Mammary microvascular endothelial cell (primary cell): ENCODE measurements at places on chromosomes 12 and 14. TPM values are rescaled to one million over a fixed set of nuclear protein-coding genes. Genes with fewer than 3 reads are reported as not detected.

Gene OVCH1
- total RNA-seq = not detected in 2 replicates

Gene WSB2
- total RNA-seq = 72.0 and 81.4 TPM in 2 replicates

Gene PTPRB
- total RNA-seq = 53.5 and 63.4 TPM in 2 replicates

Gene UBE2N
- total RNA-seq = 77.7 and 79.3 TPM in 2 replicates

Gene ARHGEF40
- total RNA-seq = 4.5 and 6.0 TPM in 2 replicates

Gene KLRG1
- 0.40 and 1.1 TPM in 2 replicates for total RNA-seq

Gene RFX4
- not detected in 2 replicates for total RNA-seq

Gene KCNMB4
- under 0.01 and 0.05 TPM in 2 replicates for total RNA-seq

Gene DHRS7
- 44.8 and 47.3 TPM in 2 replicates for total RNA-seq

Gene GLIPR1
- total RNA-seq = 17.0 and 28.4 TPM in 2 replicates

Gene ENDOU
- total RNA-seq = not detected in 2 replicates

Gene RPS29
- 10,301 and 13,352 TPM in 2 replicates for total RNA-seq

Gene TAS2R9
- not detected in 2 replicates for total RNA-seq

Gene TRHDE
- not detected in 2 replicates for total RNA-seq

Gene EIF2S3B
- total RNA-seq = 0.59 and 0.67 TPM in 2 replicates

Gene MAP1LC3B2
- 0.40 and 0.44 TPM in 2 replicates for total RNA-seq

Gene TMEM121
- total RNA-seq = 0.93 and 1.8 TPM in 2 replicates

Gene ARID2
- 6.3 and 7.3 TPM in 2 replicates for total RNA-seq

Gene TDG
- total RNA-seq = 25.4 and 27.9 TPM in 2 replicates

Gene OR6C2
- total RNA-seq = not detected in 2 replicates

Gene CMTM5
- total RNA-seq = not detected in 2 replicates

Gene SP7
- 0.13 TPM in 1 of 2 replicates, not detected in the other for total RNA-seq

Gene BCL2L14
- total RNA-seq = not detected in 2 replicates

Gene C12orf60
- 0.74 and 1.1 TPM in 2 replicates for total RNA-seq

Gene RASSF8
- 37.6 and 55.3 TPM in 2 replicates for total RNA-seq

Gene GPRC5D
- not detected in 2 replicates for total RNA-seq

Gene MYF5
- not detected in 2 replicates for total RNA-seq

Gene WSCD2
- not detected in 2 replicates for total RNA-seq

Gene LETMD1
- 15.1 and 15.3 TPM in 2 replicates for total RNA-seq

Gene DCAF11
- 43.6 and 46.1 TPM in 2 replicates for total RNA-seq

Gene KRT2
- not detected in 2 replicates for total RNA-seq

Gene TOMM20L
- total RNA-seq = not detected in 2 replicates

Gene PFKM
- 37.7 and 42.2 TPM in 2 replicates for total RNA-seq

Gene RBP5
- total RNA-seq = 0.13 TPM in 1 of 2 replicates, not detected in the other

Gene DAO
- not detected in 2 replicates for total RNA-seq

Gene RNASE1
- 182 and 221 TPM in 2 replicates for total RNA-seq

Gene SLC7A7
- total RNA-seq = 12.2 and 12.6 TPM in 2 replicates

Gene PTPRO
- 0.10 TPM in 1 of 2 replicates, not detected in the other for total RNA-seq

Gene PLEKHD1
- not detected in 2 replicates for total RNA-seq

Gene SERPINA10
- not detected in 2 replicates for total RNA-seq

Gene PIP4P1
- total RNA-seq = 13.5 and 16.1 TPM in 2 replicates

Gene FIGNL2
- 0.15 and 0.33 TPM in 2 replicates for total RNA-seq

Gene PLBD1
- 0.05 and 0.27 TPM in 2 replicates for total RNA-seq

Gene KLHL33
- total RNA-seq = 0.34 TPM in 1 of 2 replicates, not detected in the other

Gene CCDC175
- not detected in 2 replicates for total RNA-seq

Gene PLD4
- total RNA-seq = not detected in 2 replicates

Gene SYT1
- total RNA-seq = 6.2 and 6.9 TPM in 2 replicates

Gene STAC3
- not detected in 2 replicates for total RNA-seq

Gene COL2A1
- not detected in 2 replicates for total RNA-seq

Gene CLEC1B
- total RNA-seq = not detected in 2 replicates

Gene WDHD1
- total RNA-seq = 12.9 and 13.3 TPM in 2 replicates

Gene NRIP2
- total RNA-seq = not detected in 2 replicates

Gene TPH2
- 0.20 TPM in 1 of 2 replicates, not detected in the other for total RNA-seq

Gene SLCO1B3
- total RNA-seq = not detected in 2 replicates

Gene ALG10
- 6.2 and 10.3 TPM in 2 replicates for total RNA-seq

Gene CLEC4C
- total RNA-seq = not detected in 2 replicates

Gene TMEM253
- not detected in 2 replicates for total RNA-seq

Gene SLC5A8
- total RNA-seq = not detected in 2 replicates

Gene DLGAP5
- total RNA-seq = 56.8 and 60.1 TPM in 2 replicates

Gene ACVRL1
- 373 and 392 TPM in 2 replicates for total RNA-seq
